Ureter (tissue), 1 donor: ENCODE measurements at places on chromosomes 16 and 17. TPM values are rescaled to one million over a fixed set of nuclear protein-coding genes. Genes with fewer than 3 reads are reported as not detected.

Gene SPNS3
- total RNA-seq, result 0.26 TPM

Gene C1QL1
- 1.1 TPM for total RNA-seq

DNA sequence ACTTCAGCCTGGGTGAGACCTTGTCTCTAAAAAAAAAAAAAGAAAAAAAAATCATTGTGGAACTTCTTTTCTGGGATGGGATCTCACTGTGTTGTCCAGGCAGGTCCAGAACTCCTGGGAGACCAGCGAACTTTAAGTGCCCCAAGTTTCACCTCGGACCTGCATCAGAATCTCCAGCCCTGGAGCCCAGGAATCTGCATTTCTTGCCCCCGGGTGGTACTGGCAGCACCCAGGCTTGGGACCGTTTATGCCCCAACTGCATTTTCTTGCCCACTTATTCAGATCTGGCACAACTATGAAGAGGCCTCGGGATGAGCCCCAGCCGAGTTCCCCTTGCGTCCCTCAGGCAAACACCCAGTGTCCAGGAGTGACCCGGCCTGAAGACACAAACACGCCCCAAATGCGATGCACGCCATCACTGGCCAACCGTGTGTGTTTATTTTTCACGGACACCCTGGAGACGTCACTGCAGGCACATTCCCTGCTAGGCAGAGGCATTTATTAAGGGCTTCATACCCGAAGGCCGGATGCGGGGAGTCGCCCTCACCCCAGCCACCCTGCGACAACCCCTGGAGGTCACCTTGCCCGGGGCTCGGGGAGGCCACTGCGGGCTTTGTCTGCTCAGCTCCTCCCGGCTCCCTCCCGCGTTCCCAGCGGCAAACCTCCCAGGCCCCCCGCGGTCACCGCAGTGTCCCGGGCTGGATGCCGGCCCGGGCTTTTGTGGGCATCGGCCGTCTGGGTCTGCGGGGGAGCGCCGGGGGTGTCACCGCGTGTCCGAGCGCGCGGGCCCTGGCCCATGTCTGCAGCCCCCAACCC, 684 bp upstream of the SPIRE2 start:
- DNase-seq, result no peak

GRCh38 chr16:28301154-28301553, 8.8 kb downstream of the SBK1 start:
- DNase-seq, result no peak

Gene CAPNS2
- 42.5 TPM for total RNA-seq

Gene HBA2
- total RNA-seq, result 88.0 TPM
